ENCODE measurements at places on chromosomes 11 and 22. TPM values are rescaled to one million over a fixed set of nuclear protein-coding genes. Genes with fewer than 3 reads are reported as not detected.

WT1 gene
- total RNA-seq = not detected

GRCh38 chr11:85347291-85347690 is 279.9 kb downstream of the DLG2 start:
- H3K27ac ChIP-seq = no peak overlapping the region
- DNase-seq = no peak
- H3K27me3 ChIP-seq = no peaks in the 10 kb centered on the region
- H3K4me1 ChIP-seq = no peaks in the 10 kb centered on the region
- peaks cover 13% of the 10 kb centered on the region for H3K36me3 ChIP-seq
- H3K4me3 ChIP-seq = no peak overlapping the region

DNA sequence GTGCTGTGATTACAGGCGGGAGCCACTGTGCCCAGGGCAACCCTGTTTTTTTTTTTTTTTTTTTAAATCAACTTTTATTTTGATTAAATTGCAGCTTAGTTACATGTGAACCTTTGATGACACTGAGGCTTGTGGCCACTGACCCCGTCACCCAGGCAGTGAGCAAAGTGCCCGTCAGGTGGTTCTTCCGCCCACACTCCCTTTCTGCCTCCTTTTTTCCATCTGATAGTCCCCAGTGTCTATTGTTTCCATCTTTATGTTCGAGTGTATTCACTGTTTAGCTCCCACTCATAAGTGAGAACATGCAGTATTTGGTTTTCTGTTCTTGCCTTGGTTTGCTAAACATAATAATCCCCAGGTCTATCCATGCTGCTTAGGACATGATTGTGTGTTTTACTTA is 110.9 kb upstream of the GRK3 start:
- H3K4me3 ChIP-seq = no peak overlapping the region
- peaks cover 36% of the 10 kb centered on the region for H3K4me1 ChIP-seq
- no peak overlapping the region for H3K27ac ChIP-seq
- no peaks in the 10 kb centered on the region for H3K27me3 ChIP-seq

GRCh38 chr22:22767876-22768602 is 119.6 kb upstream of the IGLL5 start:
- H3K27ac ChIP-seq = no peak overlapping the region
- H3K4me3 ChIP-seq = no peak overlapping the region
- no peaks in the 10 kb centered on the region for H3K27me3 ChIP-seq
- H3K36me3 ChIP-seq = no peaks in the 10 kb centered on the region
- DNase-seq = no peak

DNA sequence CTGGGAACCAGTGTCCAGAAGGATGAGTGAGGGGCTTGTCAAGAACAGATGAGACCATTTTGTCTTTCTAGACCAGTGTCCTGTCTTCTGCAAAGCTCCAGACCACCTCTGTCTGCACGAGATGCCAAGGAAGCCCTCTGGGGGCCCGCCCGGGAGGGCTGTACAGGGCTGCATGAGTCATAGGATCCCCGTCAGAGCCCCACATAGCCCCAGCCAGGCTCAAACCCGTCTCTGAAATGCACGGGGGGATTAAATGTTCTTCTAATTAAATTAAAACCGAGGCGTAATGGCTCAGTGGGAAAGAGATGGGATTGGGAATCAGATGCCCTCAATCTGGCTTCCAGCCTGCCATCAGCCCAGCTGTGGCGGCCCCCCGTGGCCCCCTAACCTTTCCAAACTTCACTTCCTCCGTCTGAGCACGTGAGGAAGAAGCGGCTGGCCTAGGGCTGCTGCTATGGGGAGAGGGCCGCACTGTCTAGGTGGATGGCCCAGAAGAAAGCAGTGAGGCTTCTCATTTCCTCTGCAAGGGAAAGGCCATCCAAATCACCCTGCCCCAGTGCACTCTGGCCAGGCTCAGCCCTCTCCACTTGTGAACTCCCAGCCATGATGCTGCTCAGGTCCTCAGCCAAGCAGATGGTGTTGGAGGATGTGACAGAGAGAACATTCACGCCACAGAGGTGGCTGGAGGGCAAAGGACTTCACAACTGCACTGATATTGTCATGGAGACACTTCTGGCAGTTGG is 32.8 kb downstream of the KCNQ1OT1 start:
- no peaks in the 10 kb centered on the region for H3K27me3 ChIP-seq
- peaks cover 3% of the 10 kb centered on the region for H3K4me1 ChIP-seq
- H3K4me3 ChIP-seq = no peak overlapping the region
- H3K36me3 ChIP-seq = no peaks in the 10 kb centered on the region
- no peak overlapping the region for H3K27ac ChIP-seq

DNA sequence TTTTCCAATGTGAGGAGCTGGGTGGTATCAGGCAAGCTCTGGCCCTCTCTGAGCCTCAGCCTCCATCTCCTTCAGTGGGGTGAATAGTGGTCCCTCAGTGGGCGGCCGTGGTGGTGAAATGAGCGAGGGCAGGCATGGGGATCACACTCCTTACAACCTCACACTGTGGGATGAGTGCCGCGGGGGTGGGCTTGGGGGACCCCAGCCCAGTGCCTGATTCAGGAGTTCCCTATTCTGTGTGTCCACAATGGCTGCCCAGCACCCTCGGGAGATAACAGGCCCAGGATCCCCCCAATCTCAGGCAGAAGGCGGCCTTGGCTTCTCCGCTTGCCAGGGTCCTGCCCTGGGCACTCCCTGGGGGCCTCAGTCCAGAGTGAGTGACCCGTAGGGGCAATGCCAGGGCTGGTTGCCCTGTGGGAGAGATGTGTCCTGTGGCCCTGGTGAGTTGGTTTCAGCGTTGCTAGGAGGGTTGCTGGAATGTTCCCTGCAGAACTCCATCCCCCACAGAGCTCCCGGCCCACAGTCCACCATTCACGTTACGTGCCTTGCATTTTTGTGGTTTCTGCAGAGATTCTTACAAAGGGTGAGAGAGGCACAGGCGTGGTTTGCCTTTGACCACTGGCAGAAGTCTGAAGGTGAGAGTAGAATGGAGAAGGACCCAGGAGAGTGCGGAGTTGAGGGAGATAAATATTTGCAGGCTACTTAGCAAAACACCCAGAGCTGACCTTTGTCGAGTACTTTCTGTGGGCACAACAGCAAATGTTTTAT is 2.9 kb downstream of the ALDH3B1 start:
- H3K4me1 ChIP-seq = peaks cover 11% of the 10 kb centered on the region
- H3K27me3 ChIP-seq = no peaks in the 10 kb centered on the region

DNA sequence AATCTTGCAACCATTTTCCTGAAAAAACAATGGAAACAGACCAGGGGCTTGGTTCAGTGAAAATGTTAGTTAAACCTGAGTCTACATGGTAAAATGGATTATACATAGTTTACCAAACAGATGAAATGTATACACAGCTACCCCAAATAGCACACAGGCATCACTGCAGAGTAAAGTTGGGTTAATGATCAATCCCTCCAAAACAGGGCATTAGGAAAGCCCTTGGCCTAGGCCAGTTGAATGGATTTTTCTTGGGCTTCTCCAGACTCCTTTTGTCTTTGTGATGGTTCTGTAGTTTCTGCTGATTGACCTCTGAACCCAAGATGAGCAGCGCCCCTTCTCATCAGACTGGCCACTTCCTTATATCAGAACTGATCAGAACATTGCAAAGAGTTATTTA is 173.5 kb downstream of the RRAS2 start:
- H3K36me3 ChIP-seq = no peaks in the 10 kb centered on the region
- H3K27me3 ChIP-seq = peaks cover 16% of the 10 kb centered on the region
- H3K4me3 ChIP-seq = no peak overlapping the region
- no peak for DNase-seq
- H3K27ac ChIP-seq = no peak overlapping the region
